NCI-H2171 (cell line): ENCODE measurements at places on chromosomes 6 and 20.
A peak's percentile ranks its signal among the peaks of the same experiment; 100 is the strongest.

DNA sequence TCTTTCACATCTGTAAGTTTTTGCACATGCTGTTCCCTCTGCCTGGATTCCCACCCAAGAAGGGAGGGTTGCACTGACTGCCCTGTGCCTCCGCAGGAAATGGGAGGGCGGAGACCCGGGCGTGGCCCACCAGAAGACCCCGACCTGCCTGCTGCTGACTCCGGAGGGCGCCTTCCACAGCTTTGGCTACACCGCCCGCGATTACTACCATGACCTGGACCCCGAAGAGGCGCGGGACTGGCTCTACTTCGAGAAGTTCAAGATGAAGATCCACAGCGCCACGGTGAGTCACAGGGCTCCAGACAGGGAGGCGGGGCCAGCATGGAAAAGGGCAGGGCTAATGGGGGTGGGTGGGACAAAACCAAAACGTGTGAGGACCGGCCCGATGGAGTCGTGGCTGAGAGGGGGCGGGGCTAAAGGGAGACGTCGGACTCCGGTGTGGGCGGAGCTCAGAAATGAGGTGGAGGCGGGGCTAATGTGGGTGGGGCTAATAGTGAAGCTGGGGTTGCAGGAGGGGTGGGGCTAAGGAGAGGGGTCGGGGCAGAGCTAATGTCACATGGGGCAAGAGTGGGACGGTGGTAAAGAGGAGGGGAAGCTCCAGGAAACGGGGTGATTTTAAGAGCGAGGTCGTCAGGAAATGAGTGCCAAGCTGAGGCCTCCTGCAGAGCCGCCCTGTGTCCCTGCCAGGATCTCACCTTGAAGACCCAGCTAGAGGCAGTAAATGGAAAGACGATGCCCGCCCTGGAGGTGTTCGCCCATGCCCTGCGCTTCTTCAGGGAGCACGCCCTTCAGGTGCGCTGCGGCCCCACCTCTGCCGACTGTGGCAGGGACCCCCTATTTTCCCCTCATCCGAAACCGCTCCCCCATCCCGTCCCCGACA lies 12.6 kb downstream of the HSPA12B start:
- peak; percentile 58 for DNase-seq

DNA sequence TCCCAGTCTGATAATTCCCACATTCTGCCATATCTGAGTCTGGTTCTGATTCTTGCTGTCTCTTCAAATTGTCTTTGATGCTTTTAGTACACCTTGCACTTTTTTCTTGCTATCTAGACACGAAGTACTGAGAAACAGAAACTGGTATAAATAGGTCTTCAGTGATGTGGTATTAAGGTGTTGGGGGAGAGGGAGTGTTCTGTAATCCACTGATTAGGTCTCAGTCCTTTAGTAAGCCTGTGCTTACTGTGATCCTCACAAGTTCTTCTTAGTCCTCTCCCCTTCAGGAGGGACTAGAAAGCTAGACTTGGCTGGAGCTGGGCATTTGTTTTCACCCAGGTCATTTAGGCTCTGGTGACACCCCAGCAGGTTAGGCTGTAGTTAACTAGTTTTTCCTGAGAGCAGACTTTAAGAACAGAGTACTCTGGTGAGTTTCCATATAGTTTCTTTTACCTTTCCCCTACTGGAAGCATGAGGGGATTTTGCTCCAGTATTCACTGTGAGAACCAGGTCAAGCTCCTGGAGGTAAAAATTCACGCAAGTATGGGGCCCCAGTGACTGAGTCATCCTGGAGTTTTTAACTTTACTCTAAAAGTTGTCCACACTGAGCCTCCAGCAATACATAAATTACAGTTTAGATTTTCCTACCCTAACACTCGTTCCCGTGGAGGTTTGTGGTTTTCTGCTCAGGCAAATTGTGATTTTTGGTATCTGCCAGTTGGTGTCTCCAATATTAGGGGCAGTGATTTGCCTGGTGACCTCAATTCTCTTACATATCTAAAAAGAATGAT lies 154.6 kb downstream of the CDKAL1 start:
- no peak for DNase-seq

DNA sequence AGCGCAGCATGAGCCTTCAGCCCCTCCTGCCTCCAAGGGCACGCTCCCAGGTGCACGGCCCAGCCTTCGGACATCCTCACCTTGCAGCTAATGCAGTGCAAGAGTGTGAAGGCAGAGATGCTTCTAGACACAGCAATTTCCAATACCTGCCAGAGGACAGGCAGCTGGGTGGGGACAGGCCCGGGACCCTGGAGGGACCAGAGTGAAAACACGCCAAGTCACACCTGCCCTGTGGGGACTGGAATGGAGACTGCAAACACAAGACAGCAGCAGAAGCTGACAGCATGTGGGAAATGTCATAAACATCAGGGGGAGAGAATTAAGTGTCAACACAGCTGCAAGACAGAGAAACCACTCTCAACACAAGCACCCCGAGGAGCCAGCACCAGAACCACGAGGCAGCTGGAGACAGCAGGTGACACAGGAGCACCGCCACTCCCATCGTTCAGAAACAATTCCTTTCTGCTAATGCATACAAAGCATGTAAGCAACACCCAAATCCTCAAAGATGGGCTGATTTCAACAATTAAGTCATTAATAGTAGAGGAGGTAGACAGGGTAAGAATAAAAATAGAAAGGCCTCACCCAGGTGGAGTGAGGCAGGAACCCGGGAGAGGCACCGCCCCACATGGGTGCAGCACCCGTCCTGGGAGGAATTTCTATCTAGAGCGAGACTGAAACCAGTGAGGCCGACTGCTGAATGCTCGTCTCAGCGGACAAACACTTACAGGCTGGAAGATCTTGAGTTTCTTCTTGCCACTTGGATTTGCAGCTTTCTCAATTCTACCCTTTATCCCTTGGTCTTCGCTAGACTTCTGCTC lies 17.1 kb downstream of the DIDO1 start:
- DNase-seq = no peak

- no peak for DNase-seq
Observed at GRCh38 chr20:42179768-42180167, 561.6 kb upstream of the CHD6 start.

GRCh38 chr6:150211700-150212511 lies 69.1 kb downstream of the PPP1R14C start:
- DNase-seq = no peak

GRCh38 chr6:19269341-19269898 lies 567.8 kb upstream of the ID4 start:
- DNase-seq = no peak

GRCh38 chr6:168686831-168687730 lies 246.1 kb downstream of the SMOC2 start:
- no peak for DNase-seq

GRCh38 chr20:13458860-13459451 lies 179.8 kb downstream of the TASP1 start:
- DNase-seq = peak; percentile 6

GRCh38 chr20:17675519-17676377 lies 6.3 kb downstream of the RRBP1 start:
- no peak for DNase-seq

DNA sequence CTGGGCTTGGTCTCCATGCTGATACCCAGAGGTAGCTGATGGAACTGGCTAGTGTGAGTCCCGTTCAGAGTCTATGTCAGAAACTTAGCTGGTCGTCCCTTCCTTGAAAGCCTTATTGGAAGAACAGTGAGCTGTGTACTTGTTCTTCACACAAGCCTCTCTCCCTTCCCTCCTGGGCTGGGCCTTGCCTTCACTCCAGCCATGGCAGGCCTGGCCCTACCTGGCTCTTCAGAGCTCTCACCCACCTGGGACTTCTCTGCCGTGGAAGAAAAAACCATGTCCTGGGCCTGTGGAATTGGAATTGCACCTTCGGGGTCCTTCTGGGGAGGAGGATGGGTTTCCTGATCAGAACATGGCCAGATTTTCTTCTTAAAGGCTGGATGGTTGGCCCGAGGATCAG lies 20.3 kb upstream of the ZNF831 start:
- DNase-seq = no peak

DNA sequence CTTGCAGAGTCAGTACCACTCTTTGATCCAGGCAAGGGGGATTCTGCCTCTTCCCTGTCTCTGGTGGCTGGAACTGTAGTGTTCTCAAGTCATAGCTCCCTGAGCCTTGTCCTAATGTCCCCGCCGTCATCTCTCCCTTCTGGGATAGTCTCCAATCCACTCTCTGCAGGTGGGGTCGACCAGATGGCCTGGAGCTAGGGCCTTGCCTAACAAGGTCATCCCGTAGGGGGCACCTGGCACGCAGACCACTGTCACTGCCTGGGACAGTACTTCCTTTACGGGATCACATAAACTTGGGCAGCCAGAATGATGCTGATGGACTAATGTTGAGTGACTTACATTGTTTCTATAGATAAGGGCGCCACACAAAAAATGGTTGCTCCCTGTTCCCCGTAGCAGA lies 118.9 kb upstream of the SLC22A23 start:
- DNase-seq = no peak

- peak; percentile 82 for DNase-seq
Observed at GRCh38 chr20:4161401-4162251, 146.3 kb upstream of the RNF24 start.

GRCh38 chr6:36147294-36147693 lies 17.0 kb downstream of the MAPK13 start:
- no peak for DNase-seq

DNA sequence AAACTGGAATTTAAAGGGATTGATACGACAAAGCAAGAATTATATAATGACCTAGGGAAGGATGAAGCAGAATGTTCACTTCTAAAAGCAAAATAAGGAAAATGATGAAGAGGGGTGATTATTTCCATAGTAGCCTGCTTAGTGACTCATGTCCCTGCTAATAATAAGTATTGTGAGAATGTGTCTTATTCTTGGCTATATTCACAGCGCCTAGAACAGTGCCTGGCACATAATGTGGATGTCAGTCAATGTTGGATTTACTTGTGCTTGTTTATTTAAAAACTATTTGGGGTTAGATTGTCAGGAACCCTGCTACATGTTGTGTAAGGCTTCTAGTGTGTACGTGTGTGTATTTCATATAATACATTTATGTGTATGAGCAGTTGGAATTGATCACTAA lies 85.1 kb downstream of the ZFAND3 start:
- no peak for DNase-seq

- DNase-seq = no peak
Observed at GRCh38 chr6:162058281-162058875, 669.2 kb downstream of the PRKN start.

GRCh38 chr6:158793432-158793831 lies 25.7 kb downstream of the EZR start:
- DNase-seq = no peak

GRCh38 chr6:125927761-125928160 lies 28.8 kb upstream of the HINT3 start:
- DNase-seq = no peak

DNA sequence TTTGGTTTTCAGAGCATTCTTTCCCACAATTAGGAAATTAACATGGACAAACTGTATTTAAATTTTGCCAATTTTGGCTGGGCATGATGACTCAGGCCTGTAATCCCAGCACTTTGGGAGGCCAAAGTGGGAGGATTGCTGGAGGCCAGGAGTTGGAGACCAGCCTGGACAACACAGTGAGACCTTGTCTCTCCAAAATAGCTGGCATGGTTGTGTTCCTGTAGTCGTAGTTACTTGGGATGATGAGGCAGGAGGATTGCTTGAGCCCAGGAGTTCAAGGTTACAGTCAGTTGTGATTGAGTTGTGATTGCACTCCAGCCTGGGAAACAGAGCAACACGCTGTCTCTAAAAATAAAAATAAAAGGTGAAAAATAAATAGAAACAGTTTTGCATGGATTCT lies 15.0 kb downstream of the PANK2 start:
- DNase-seq = no peak

DNA sequence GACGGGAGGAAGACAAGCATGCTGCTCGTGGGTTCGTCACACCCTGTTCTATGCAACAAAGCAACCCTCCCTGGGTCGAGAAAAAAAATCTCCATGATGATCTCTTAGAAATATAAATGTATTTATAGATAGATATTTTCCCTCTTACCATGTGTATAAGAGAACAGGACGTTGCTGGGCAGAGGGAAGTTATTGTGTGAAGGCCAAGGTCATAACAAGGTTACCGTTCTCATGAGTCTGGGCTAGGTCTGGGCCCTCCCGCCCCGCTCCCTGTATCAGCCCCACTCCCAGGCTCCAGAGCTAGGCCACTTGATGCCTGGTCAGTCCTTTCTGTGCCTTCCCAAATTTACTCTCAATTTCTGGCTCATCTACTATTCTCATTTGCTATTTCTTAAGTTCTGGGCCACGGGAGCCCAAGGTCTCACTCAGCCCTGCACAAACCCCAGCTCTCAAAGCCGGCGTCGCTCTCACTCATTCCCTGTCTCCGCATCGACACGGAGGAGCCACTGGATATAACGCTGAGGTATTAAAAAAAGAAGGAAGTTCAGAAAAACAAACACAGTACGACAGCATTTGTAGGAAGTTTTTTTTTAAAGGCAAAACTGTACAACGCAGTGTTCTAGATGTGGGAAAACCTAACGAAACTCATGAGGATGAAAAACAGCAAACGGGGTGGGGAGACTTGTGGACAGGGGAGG lies 96.8 kb downstream of the PSMG4 start:
- no peak for DNase-seq

DNA sequence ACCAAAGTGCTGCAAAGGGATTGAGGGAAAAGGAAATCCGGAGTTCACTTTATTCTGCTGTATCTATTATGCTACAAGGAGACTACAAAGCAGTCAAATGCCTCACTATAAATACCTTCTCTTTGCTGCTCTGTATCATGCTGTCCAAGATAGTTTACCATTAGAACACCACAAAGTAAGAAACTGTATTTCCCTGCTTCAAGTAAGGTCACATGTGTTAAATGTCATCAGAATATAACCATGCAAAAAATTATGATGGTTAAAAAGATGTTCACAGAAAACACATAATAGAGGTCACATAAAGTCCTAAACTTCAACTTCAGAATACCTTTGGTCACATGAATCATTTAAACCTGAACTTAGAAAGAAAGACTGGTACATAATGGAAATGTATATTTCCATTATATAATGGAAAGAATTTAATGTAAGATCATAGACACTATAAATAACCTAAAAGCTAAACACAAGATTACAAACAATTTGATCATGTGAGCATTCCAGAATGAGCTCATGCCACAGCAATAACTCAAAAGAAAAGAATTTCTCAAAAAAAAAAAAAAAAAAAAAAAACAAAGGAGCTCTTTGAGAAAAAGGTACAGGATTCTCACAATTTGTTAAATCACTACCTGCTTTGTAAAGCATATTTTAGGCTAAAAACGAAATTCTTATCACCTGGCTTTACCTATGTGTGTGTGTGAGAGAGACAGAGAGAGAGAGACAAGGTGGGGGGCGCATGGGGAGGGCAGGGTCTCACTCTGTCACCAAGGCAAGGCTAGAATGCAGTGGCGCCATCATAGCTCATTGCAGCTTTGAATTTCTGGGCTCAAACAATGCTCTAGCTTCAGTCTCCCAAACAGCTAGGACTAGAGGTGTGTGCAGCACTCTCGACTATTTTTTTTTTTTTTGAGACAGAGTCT lies 58.7 kb downstream of the KIF13A start:
- DNase-seq = no peak
